ENCODE measurements at places on chromosomes 13 and 19.

DNA sequence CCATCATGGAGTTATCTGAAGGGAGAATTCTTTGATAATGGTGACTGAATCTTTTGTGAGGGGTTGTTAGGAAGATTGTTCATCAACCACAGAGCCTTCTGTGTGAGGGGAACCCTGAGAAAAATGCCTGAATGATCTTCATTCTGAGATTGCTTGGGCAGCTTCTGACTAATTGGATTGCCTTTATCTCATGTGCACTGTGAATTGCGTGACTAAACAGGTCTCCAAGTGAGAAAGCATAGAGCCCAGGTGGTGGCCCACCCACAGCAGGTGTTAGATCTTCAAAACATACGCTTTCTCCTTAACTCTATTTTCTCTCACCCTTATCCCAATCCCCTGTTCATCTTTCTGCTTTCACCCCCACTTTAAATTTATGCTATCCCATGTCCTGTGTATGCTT, 58.3 kb downstream of the DOCK9 start:
- no peak for DNase-seq

DNA sequence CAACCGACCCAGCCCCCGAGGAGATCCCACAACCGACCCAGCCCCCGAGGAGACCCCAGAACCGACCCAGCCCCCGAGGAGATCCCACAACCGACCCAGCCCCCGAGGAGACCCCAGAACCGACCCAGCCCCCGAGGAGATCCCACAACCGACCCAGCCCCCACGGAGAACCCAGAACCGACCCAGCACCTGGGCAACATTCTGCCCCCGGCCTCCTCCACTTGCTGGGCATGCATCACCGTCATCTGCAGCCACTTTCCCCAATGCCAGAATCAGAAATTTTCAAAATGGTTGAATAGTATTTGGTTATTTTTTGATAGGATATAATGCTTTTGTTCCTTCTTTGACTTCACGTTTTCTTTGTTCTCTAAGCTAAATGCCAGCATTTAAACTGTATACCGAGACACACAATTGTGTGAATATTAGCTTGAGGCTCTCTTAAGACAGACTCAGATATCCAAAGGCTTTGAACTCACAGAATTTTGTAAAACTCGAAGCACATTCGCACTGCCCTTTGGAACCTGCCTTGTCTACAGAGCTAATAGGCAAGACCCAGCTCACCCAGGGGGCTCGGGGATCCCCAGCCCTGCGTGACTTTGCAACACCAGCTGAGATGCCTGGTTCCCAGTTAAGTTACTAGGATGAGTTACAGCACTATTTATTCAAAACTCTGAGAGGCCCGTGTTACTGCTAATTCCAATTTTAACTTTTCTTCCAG, 15.5 kb upstream of the RASA3 start:
- DNase-seq = no peak

GRCh38 chr13:113856716-113857065, 7.2 kb downstream of the GAS6 start:
- DNase-seq = no peak

GRCh38 chr13:85567909-85568308, 231.3 kb downstream of the SLITRK6 start:
- DNase-seq = no peak

DNA sequence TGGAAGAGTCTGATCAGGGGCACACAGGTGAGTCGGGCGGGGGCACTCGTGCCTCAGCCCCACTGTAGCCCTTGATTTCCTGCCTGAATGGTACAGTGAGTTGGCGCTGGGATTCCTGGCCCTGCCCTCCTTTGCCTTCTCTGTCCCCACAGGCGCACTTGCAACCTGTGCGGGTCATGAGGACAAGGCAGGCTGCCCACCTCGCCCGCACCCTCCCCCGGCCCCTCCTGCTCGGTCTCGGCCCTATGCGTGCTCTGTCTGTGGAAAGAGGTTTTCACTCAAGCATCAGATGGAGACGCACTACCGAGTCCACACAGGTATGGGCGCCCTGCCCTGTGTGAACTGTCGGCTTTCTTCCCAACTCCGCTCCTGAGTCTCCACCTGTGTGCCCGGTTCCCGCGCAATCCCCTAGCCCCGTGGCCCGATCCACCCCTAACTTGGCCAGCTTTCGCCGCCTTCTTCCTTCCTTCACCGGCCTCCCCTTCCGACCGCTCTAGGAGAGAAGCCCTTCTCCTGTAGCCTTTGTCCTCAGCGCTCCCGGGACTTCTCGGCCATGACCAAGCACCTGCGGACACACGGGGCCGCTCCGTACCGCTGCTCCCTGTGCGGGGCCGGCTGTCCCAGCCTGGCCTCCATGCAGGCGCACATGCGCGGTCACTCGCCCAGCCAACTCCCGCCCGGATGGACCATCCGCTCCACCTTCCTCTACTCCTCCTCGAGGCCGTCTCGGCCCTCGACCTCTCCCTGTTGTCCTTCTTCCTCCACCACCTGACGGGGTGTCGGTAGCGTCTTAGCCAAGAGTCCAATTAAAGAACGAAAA, 1.6 kb upstream of the KMT2B start:
- peak; percentile 60 for DNase-seq

GRCh38 chr19:15247107-15248014, 15.1 kb upstream of the EPHX3 start:
- no peak for DNase-seq

DNA sequence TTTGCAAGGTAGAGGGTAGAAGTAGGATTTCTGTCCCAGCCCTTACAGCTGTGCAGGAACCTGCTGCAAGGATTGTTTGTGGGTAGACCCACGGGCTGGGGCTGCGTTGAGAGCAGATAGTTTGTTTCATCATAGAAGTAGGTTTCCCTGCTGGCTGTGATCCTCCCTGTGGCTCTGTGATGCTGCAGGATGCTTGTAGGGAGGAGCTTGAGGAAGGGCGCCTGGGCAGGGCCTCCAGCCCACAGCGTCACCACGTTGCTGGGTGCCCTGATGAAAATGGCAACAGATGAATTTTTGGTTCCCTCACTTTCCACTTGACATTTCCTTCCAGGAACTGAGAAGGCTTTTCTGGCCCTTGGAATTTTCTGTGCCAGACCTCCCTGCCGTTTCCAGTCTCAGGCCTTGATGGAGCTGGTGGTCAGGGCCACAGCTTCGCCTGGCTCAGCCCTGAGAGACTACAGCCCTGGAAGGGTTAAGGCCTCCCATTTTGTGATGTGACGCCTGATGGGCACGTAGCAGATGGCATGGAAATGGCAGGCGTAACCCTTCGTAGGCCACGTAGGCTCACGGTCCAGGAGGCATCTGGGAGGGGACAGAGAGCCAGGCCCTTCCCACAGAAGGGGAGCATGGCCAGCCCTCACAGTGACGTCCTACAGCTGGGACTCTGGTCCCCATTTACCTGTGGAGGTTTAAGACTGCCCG, 42.2 kb downstream of the GATAD2A start:
- DNase-seq = no peak

GRCh38 chr13:111518161-111518792, 197.8 kb downstream of the TEX29 start:
- DNase-seq = no peak

- peak; percentile 2 for DNase-seq
These were observed 375.4 kb upstream of the SLITRK6 start for GRCh38 chr13:86174622-86175021.

DNA sequence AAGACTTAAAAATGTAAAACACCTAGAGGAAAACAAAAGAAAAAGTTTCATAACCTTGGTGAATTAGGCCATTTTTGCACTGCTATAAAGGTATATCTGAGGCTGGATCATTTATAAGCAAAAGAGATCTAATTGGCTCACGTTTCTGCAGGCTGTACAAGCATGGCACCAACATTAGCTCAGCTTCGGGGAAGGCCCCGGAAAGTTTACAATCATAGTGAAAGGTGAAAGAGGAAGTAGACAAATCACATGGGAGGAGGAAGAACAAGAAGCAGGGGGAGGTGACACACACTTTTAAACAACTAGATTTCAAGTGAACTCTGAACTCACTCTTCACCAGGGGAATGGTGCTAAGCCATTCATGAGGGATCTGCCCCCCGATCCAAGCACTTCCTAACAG, 1358.5 kb upstream of the PCDH9 start:
- no peak for DNase-seq

- DNase-seq = peak; percentile 45
These were observed 80.1 kb downstream of the IPO5 start for GRCh38 chr13:98033277-98034247.

DNA sequence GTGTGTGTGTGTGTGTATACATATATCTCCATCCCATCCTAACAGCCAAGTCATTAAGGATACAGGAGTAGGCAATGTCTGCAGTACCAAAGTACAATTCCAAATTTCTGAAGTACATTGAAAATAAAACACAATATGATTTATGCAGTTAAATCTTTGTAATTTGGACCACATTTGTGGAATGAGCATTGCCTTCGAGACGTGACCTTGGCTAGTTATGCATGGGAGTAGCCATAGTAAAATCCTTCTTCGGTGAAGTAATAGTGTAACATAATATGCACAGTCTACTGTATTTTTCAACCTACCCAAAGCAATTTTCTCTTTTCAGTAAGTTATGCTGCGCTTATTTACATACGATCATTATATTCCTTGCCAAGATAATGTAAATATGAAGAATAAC, 665.7 kb upstream of the GPC6 start:
- peak; percentile 37 for DNase-seq

- DNase-seq = no peak
These were observed 23.0 kb downstream of the COL4A1 start for GRCh38 chr13:110283736-110284517.

GRCh38 chr13:64397701-64398100, 2832.4 kb downstream of the PCDH9 start:
- DNase-seq = peak; percentile 16

- no peak for DNase-seq
These were observed 98.3 kb downstream of the SLITRK6 start for GRCh38 chr13:85700906-85701305.

GRCh38 chr13:73954808-73955207, 179.4 kb downstream of the KLF12 start:
- no peak for DNase-seq

GRCh38 chr19:46033401-46033800, 7.4 kb downstream of the IGFL4 start:
- no peak for DNase-seq

DNA sequence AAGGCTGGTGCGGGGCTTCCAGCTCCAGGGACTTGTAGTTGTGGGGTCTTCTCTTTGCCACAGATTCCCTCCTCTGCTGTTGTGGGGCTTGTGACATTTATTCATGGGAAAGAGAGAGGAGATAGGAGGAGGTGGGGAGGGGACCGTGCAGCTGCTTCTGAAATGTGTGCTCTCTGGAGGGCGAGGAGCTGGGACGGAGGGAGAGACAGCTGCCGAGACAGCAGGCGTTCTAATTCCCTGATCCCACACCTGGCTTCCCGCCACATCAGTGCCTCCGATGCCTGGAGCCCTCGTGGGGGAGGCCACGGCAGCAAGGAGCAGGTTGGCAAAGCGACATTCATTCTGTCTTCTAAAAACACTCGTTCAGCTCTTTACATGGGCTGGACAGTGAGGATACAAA, 164.4 kb downstream of the USP12 start:
- DNase-seq = no peak

DNA sequence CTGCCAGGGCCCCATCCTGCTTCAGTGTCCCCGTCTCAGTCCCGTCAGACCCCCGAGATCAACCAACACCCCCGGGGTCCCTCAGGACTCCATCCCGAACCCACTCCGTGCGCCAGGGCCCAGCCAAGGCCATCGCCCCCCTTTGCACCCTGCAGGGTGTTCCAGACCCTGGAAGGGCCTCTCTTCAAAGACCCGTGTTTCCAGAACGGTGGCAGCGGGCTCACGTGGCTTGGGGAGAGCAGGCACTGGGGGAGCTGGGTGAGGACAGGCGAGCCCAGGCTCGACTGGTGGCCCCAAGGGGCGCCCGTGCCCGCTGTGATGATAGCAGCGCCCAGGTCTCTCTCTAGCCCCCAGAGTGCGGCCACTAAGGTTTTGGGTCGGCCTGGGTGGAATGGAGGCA, 1.4 kb downstream of the KASH5 start:
- no peak for DNase-seq

- peak; percentile 74 for DNase-seq
These were observed 2.7 kb downstream of the COL5A3 start for GRCh38 chr19:10007371-10008183.

- no peak for DNase-seq
These were observed 46.5 kb downstream of the UTP14C start for GRCh38 chr13:52070929-52071523.

- DNase-seq = peak; percentile 89
These were observed 11.6 kb upstream of the JUND start for GRCh38 chr19:18292810-18293641.

DNA sequence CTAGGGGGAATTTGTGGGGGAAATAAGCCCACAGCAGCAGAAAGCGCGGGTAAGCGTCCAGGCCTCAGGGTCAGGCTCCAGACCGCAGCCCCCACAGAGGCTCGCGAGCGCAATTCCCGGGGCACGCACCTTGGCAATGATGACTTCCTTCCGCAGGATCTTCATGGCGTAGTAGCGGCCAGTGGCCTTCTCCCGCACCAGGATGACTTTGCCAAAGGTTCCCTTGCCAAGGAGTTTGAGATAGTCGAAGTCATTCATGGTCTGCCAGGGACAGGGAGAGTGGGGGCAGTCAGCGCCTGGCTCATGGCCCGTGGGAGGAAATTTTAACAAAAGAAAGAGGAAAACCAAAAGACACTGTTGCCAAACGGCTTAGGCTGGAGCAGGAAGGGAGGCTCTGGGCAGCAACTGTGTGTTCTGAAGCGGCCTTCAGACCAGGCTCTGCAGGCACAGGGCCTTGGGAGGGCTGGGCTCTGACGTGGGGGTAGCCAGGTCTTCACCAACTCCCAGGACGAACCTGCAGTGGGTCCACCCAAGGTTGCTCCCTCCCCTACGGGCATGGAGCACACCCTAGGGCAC, 15.4 kb upstream of the CCNP start:
- DNase-seq = no peak

GRCh38 chr13:43835701-43836100, 43.8 kb downstream of the CCDC122 start:
- DNase-seq = no peak

- no peak for DNase-seq
These were observed 499.5 kb upstream of the SLITRK6 start for GRCh38 chr13:86298725-86299124.

- DNase-seq = peak; percentile 74
These were observed 4.0 kb downstream of the PIK3R2 start for GRCh38 chr19:18156841-18157464.

DNA sequence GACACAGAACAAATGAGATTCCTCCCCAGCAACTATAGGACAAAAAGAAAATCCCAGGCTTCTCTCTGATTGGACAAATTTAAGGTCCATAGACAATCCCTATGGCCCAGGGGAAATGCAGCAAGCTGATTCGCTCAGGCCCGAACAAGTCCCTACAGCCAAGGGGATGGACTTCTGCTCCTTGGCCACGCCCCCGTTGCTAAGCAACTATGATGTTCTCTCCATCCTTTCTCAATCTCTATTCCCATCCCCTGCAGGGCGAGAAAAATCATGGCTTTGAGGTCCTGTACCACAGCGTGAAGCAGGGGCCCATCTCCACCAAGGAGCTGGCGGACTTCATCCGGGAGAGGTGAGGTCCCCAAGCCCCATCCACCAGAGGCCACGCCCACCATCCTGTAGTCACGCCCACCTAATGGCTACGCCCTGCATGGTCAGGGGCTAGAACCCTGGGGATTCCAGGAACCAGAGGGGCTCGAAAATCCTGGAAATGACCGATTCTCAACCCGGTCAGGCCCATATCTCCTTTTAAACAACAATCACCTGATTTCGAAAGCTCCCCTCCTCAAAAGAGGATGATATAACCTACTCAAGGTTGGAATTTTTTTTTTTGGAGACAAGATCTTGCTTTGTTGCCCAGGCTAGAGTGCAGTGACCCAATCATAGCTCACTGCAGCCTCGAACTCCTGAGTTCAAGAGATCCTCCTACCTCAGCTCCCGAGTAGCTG, 11.4 kb downstream of the FCHO1 start:
- DNase-seq = no peak
